ENCODE measurements at places on chromosomes 1 and 21.

DNA sequence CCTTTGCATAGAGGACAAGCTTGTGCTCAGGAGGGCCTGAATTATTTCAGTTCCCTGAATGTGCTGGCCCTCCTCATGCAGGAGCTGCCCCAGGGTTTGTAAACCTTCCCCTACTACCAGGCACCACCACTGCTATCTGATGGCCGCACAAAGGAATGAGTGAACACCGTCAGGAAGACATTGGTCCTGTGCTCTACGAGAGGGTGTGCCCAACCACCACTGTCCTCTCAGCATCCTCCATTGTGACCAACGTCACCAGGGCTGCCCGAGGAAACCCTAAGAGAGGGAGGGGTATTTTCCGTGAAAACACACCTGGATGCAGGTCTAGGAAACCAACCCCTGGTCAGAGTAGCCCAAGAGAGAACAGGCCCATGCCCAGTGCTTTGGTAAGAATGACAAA is 657.5 kb downstream of the KIF26B start:
- no peak for DNase-seq

DNA sequence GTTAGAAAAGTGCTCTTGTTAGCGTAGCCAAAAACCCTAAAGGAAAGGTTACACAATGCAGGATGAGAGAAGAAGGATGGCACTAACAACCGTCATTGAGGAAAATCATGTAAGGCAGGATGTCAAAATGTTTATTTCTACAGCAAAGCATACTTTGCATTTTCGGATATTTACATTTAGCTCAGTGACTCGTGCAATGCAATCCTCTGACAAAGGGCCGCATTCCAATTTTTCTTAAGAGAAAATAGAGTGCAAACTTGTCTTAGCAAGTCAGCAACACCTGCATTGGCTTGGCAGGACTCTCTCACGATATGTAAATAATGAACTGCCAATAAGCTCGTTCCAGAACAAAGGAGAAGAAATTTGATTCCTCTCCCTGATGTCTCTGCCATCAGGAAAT is 33.3 kb downstream of the TIAM1 start:
- DNase-seq = no peak

- peak; percentile 75 for DNase-seq
Observed at GRCh38 chr1:21325231-21325718, 35.0 kb upstream of the ECE1 start.

GRCh38 chr1:175788586-175789252 is 45.3 kb upstream of the TNR start:
- DNase-seq = no peak

DNA sequence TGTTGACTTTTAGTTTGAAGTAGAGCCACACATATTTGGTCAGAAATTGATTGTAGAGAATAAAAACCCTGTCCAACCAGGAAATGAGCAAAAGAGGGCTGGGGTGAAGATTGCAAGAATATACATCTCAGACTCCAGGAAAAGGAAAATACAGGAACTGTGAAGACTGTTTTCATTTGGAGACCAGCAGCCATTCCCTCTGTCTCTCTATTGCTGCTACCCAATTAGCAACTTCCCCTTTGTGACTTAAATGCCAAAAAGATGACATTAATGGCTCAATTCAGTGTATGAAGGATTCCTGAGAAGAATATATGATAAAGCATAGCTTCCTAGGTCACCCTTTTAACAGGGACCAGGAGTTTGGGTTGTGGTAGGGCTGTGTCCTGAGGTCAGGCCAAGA is 31.6 kb upstream of the CEP350 start:
- no peak for DNase-seq

GRCh38 chr1:10681296-10682107 is 114.9 kb downstream of the CASZ1 start:
- no peak for DNase-seq

DNA sequence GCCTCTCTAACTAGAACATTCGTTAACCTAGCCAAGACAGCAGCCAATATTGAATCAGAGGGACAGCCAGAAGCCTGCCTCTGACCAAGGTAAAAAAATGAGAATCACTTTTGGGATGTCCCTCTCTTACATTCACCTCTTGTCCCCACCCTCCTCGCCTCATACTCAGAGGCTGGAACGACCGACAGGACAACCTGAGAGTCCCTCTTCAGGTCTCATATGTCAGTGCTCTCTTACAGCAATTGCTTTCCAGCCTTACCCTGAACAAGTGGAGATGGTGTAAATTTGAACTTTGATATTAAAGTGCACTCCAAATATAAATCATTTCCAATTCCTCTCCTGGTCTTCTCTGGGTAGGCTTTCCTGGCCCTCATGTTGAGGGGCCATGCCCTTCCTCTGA is 327.5 kb downstream of the KCTD3 start:
- no peak for DNase-seq

GRCh38 chr1:154344977-154345837 is 19.9 kb downstream of the ATP8B2 start:
- no peak for DNase-seq

DNA sequence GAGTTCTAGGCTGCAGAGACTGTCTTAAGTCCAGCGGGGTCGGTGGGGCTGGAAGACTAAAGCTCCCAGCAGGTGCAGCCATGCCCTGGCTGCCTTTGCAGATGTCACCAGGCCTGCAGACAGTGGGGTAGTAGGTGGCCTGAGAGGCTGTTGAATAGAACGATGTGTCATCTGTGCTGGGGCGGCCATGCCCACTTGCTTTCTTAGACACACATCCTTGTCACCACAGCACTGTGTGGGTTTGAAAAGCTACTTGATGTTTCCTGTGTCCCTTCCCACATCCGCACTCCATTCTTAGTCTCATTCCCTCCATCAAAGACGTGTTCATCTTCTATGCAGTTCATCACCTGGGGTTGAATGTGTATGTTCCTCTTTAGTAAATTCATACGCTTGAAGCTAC is 184.5 kb upstream of the TMEM51 start:
- no peak for DNase-seq

Measured in germinal center (tissue), 1 donor.